ENCODE measurements at places on chromosomes 2 and 18. TPM values are rescaled to one million over a fixed set of nuclear protein-coding genes. Genes with fewer than 3 reads are reported as not detected.

DNA sequence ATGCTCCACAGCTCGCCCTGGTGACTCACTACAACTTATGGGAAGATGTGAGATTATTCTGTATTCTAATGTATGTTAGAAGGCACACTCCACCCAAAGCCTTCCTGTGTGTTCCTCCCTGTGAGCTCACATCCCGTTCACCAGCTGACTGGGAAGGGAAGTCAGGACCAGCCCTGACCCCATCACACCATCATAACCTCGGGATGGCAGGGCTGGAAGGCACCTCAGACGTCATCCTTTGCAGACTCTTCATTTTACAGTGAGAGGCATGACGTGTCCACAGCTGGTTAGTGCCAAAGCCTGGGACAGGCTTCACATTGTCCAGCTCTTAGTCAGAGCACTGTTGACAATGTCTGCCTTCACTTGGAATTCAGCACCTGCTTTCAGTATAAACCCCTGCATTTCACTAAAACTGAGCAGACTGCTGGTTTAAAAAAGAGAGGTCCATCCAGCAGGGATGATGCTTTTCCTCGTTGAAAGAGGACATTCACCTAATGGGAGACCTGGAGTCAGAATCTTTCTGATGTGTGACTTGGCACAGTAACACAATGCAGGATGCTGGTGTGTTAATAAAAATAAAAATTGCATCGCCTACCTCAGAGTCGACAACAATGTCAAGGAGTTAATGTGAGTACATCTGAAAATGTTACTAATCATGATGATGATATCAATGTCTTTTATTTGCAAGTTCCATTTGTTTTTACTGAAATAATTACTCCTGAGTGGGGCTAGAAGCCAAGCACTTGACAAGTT is 418.0 kb upstream of the TNP1 start:
- H3K4me3 ChIP-seq: no peak overlapping the region
- no peaks in the 10 kb centered on the region for H3K27me3 ChIP-seq
- H3K36me3 ChIP-seq: no peaks in the 10 kb centered on the region
- H3K4me1 ChIP-seq: no peaks in the 10 kb centered on the region
- DNase-seq: no peak

GRCh38 chr2:236317938-236318396 is 53.8 kb upstream of the ASB18 start:
- H3K4me1 ChIP-seq: no peaks in the 10 kb centered on the region
- H3K27ac ChIP-seq: no peak overlapping the region
- no peak overlapping the region for H3K4me3 ChIP-seq

DNA sequence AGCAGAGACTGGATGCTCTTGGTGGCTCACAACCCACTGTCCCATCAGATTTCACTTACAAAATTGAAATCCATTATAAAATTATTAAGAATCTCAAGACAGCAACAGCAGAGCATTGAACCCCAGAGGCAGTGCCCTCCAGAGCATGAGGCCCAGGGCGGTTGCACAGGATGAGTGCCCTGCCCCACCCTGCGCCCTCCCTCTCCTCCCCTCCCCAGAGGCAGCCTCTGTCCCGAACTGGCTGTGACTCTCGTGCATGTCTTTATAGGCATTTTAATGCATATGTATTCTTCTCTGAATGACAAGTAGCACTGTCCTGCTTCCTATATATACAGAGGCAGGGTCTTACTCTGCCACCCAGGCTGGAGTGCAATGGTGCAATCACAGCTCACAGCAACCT is 10.4 kb downstream of the MFSD2B start:
- no peak overlapping the region for H3K27ac ChIP-seq
- no peaks in the 10 kb centered on the region for H3K36me3 ChIP-seq
- no peak for DNase-seq
- no peaks in the 10 kb centered on the region for H3K27me3 ChIP-seq

- no peak overlapping the region for H3K27ac ChIP-seq
- no peak overlapping the region for H3K4me3 ChIP-seq
- H3K36me3 ChIP-seq: no peaks in the 10 kb centered on the region
- DNase-seq: no peak
Measured at GRCh38 chr2:12863937-12864336, 147.2 kb downstream of the TRIB2 start.

DNA sequence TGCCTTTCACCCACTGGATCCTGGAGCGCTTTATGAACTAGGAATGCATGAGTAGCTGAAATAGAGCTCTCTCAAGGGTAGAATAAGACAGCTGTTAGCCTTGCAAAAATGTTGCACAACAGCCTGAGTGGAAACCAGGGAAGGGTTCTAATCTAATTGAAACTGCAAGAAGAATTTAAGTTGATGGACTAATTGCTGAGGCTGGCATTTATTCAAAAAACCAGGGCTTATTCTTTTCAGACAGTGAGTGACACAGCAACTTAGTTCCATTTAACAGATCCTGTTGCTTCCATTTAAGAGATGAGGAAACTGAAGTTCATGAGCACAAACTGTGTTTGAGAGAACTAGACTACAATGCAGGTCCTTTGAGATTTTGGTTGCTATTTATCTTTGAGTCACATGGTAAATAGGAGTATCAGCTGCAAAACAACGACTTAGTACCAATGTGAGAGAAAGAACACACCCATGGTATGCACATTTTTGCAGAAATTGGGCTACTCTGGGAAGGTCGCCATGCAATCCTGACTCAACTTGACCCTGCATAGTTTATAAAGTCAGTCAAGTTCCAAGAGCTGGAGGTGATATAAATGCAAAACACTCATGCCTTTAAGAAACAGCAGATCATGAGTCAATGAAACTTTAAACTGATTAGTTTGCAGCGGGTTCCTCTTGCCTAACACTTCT is 76.4 kb upstream of the PARD3B start:
- no peaks in the 10 kb centered on the region for H3K4me1 ChIP-seq
- no peak for DNase-seq
- no peak overlapping the region for H3K4me3 ChIP-seq
- H3K27me3 ChIP-seq: no peaks in the 10 kb centered on the region
- no peak overlapping the region for H3K27ac ChIP-seq

GRCh38 chr2:222504191-222504590 is 79.8 kb downstream of the SGPP2 start:
- DNase-seq: no peak
- H3K4me3 ChIP-seq: no peak overlapping the region
- H3K36me3 ChIP-seq: no peaks in the 10 kb centered on the region
- H3K27ac ChIP-seq: no peak overlapping the region
- no peaks in the 10 kb centered on the region for H3K27me3 ChIP-seq

GRCh38 chr18:72692595-72692994 is 148.5 kb upstream of the CBLN2 start:
- no peaks in the 10 kb centered on the region for H3K36me3 ChIP-seq
- H3K4me3 ChIP-seq: no peak overlapping the region
- no peaks in the 10 kb centered on the region for H3K27me3 ChIP-seq
- H3K4me1 ChIP-seq: no peaks in the 10 kb centered on the region
- no peak overlapping the region for H3K27ac ChIP-seq
- DNase-seq: no peak

DNA sequence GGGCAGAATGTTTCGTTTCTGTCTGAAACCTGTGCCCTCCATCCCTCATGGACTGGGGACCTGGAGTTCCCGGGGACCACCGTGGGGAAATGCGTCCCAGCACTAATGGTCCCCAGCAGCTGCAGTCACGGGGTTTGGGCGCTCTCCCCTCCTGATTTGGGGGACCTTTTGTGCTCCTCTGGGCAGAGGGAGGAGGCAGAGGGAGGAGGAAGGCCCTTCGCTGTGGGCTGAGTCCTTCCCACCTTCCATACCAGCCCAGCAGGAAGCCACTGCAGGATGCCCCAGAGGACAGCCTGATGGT is 3.2 kb downstream of the GPR35 start:
- no peak overlapping the region for H3K4me3 ChIP-seq
- H3K4me1 ChIP-seq: peaks cover 53% of the 10 kb centered on the region
- H3K36me3 ChIP-seq: no peaks in the 10 kb centered on the region
- no peaks in the 10 kb centered on the region for H3K27me3 ChIP-seq
- DNase-seq: no peak

DNA sequence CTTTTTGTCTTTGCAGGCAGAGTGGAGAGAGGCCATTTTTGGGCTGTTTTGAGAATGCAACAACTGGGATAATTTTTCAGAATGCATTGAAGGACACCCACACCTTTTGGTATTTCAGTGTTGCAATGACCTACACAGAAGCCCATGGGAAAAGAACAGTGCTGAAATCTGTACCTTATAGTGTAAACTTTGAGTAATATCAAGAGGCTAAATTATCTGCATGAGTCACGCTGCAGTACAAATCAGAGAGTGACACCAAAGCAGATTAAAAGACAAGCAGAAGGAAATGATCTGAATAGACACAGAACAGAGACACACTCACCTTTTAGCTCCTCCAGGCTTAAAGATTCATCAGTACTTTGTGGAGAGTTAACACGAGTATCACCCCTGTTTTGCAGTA is 265.3 kb downstream of the PAX3 start:
- no peak overlapping the region for H3K27ac ChIP-seq
- no peaks in the 10 kb centered on the region for H3K4me1 ChIP-seq
- H3K27me3 ChIP-seq: no peaks in the 10 kb centered on the region
- H3K36me3 ChIP-seq: no peaks in the 10 kb centered on the region

- H3K4me3 ChIP-seq: no peak overlapping the region
- H3K4me1 ChIP-seq: no peaks in the 10 kb centered on the region
- DNase-seq: no peak
- H3K27ac ChIP-seq: no peak overlapping the region
- H3K27me3 ChIP-seq: no peaks in the 10 kb centered on the region
Measured at GRCh38 chr2:109475531-109476210, 138.1 kb downstream of the SEPTIN10 start.

DNA sequence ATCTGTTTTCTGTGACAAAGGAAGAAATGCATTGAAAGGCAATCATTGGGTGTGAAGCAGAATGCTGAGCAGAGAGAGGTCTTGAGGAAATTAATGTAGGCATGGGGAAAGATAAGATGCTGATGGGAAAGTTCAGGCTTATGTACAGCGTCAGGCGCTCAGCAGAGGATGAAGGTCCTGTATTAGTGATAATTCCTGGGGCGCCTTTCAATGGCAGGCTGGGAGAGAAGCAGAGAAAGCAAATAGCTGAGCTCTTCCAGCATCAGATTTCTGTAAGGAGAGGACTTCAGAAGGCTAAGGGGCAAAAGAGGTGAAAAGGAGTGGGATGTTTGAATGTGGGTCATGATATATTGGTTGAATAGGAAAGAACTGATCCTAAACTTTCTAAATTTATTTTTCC is 129.8 kb downstream of the HNMT start:
- H3K27ac ChIP-seq: no peak overlapping the region
- H3K4me1 ChIP-seq: no peaks in the 10 kb centered on the region
- no peaks in the 10 kb centered on the region for H3K36me3 ChIP-seq
- H3K4me3 ChIP-seq: no peak overlapping the region

- no peak overlapping the region for H3K27ac ChIP-seq
- no peaks in the 10 kb centered on the region for H3K36me3 ChIP-seq
- no peak overlapping the region for H3K4me3 ChIP-seq
- peak; percentile 39 for DNase-seq
- no peaks in the 10 kb centered on the region for H3K4me1 ChIP-seq
Measured at GRCh38 chr18:13629841-13630715, 96.3 kb downstream of the FAM210A start.

Gene MC5R
- not detected for total RNA-seq

Gene HAAO
- total RNA-seq: 0.27 TPM

Gene AGPS
- 65.1 TPM for total RNA-seq

Gene DLX2
- 0.16 TPM for total RNA-seq

Gene DNAH7
- not detected for total RNA-seq

Gene ARHGEF4
- total RNA-seq: 0.51 TPM

Gene ERBB4
- total RNA-seq: not detected

Gene ASB18
- total RNA-seq: not detected

Gene ANKRD39
- 30.9 TPM for total RNA-seq
